ENCODE measurements at places on chromosomes 7 and 10. TPM values are rescaled to one million over a fixed set of nuclear protein-coding genes. Genes with fewer than 3 reads are reported as not detected.

Gene RALA
- total RNA-seq: 53.4 TPM

Gene PDE6C
- not detected for total RNA-seq

Gene ATP6V0A4
- total RNA-seq: 2.4 TPM

Gene GBX1
- not detected for total RNA-seq

Gene ZNF107
- 3.4 TPM for total RNA-seq

All from upper lobe of right lung (tissue), 1 donor.